ENCODE measurements at places on chromosomes 16 and 17.

DNA sequence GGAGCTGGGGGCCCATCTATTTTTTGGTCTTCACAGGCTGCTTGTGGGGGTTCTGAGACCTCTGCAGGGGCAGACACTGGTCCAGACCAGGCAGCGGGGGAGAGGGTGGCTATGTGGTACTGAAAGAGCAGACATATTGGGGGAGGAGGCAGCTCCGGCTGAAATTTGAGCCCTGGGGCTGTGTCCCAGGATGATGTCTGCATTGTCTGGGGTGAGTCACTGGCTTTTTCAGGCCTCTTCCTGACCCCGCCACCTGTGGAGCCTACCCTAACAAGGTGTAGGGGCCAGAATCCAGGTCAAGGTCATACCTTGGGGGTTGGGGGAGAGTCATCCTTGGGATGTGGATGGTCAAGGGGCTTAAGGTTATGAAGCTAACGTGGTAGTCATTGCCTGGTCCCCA, 2.4 kb downstream of the CORO6 start:
- DNase-seq, result no peak

GRCh38 chr16:17155485-17155884, 315.3 kb downstream of the XYLT1 start:
- peak; percentile 62 for DNase-seq

DNA sequence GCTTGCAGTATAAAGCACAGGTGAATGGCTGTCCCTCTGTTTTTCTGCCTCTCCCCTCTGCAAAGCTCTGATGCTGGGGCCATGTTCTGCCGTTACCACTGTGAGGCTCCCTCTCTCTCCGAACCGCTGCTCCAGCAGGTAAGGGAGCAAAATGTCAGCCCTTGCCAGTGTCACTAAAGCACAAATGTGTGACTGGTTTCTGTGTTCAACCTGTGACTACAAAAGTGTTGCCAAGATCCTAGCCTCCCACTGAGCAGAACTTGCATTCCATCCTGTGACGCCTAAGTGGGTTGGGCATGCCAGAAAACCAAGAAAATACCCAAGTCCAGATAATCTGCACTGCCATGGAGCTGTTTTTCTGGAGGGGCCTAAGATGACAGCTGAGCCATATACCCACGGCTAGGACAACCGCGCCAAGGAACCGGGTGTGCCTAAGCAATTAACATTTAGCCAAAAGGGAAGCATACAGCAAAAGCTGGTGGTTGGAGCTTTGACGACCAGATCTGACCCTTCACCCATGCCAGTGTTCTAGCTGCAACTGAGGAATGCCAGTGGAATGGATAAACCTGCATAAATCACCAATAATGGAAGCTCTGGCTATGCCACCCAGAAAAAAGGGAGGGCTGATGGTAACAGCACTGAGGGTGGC, 35.0 kb downstream of the PSME3IP1 start:
- DNase-seq, result no peak

DNA sequence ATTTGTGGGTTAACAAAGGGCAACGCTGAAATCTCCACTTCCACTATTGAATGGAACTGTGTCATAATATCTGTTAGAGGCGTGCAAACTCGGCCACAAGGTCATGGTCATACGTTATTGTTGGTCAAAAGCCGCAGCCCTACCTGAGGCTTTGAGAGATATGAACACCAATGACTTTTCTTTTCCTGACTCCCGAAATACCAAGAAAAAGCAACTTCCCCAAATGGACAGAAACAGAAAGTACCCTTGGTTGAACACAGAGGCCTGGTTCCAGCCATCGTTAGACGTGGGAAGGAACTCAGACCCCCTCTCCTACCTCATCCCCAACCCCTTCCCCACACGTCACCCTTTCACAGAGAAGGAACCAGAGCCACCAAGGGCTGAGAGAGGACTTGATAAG, 1.4 kb upstream of the PIK3R5 start:
- peak; percentile 71 for DNase-seq

GRCh38 chr16:15811481-15812400, 45.1 kb downstream of the MYH11 start:
- peak; percentile 89 for DNase-seq

DNA sequence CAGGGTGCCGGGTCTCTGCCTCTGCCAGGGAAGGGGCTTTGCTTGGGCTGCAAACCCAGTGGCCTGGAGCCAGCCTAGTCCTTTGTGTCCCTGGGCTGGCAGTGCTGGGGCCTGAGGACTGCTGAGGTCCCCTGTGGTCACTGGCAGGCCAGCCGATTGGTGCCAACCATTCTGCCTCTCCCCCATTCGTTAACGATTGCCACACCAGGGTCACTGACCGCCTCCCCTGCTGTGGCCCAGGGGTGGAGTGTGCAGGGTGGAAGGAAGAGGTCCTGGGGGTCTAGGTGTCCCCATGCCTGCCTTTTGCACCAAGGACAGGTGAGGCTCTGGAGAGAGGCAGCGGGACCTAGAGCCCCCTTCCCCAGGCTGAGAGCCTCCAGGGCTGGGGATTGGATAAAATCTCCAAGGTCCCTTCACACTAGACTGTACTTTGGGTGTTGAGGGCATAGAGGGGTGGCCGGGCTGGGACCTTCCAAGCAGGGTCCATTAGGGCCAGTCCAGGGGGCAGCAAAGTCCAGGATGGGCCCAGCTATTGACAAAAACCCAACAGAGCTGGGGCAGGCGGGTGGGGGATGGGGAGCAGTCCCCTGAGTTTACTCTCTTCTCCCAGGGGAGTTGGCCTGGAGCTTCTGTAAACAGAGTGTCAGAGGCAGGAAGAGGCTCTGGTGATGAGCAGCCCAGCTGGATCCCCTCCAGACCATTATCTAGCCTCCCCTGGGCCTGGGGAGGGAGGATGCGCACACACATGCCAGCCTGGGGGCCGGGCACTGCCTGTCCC, 1.1 kb downstream of the VASN start:
- DNase-seq, result no peak
